ENCODE measurements at places on chromosomes 13 and 19.

DNA sequence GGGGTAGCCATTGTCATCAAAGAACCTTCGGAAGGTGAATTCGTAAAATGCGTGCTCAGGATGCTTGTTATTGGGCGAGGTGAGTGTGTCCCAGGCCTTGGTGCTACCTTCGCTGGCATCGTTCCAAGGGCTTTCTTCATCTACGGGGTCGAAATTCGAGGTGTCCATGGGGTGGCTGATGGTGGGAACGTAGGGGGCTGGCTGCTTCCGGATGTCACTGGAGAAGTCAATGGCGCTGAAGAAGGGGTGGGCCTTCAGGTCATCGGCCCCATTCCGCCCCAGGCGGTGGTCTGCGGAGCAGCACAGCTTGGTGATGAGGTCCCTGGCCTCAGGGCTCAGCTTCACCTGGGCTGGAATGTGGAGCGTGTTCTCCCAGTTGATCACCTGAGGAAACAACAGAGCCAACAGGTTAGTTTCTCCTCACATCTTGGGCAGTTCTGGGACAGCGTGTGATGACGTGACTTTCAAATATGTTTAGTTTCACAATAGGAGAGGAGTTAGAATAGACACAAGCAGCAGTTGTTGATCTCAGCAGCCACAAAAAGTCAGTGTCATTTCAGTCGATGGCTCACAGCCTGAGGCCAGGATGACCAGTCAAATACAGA is 72.5 kb upstream of the XPO4 start:
- DNase-seq, result no peak

- DNase-seq, result no peak
These were observed 8.7 kb downstream of the CEACAM4 start for GRCh38 chr19:41617941-41618730.

GRCh38 chr19:49807058-49807903 is 5.8 kb downstream of the FUZ start:
- no peak for DNase-seq

DNA sequence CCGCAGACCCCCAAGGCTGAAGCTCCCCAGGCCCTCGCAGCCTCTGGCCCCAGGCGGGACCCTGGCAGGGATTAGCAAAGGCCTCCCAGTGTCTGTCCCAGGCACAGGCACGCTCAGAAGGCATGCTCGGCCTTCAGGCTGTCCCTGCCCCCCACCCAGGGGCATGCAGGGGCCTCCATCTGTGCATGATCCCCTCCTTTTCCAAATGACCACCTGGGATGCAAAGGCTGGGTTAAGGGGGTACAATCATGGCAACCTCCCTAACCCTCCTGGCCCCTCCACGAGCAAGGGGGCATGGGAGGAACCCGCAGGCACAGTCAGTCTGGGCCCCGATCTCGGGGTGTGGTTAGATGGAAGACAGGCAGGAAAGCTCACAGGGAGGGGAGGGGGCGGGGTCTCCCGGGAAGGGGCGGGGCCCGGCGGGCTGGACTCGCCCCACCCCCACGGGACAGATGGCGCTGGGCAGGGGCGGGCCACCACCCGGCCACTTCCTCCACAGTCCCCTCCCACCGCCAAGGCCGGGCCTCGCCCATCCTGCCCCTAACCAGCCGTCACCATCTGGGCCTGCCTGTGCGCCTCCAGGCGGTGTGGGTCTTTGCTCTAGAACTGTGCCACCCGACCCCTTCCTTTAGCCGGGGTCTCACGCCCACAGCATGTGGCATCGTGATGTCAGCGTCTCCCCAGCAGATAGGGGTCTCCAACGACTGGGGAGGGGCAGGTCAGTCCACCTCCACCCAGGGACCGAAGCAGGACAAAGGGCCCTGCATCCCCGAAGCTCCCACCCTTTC is 7.0 kb upstream of the REXO1 start:
- no peak for DNase-seq

DNA sequence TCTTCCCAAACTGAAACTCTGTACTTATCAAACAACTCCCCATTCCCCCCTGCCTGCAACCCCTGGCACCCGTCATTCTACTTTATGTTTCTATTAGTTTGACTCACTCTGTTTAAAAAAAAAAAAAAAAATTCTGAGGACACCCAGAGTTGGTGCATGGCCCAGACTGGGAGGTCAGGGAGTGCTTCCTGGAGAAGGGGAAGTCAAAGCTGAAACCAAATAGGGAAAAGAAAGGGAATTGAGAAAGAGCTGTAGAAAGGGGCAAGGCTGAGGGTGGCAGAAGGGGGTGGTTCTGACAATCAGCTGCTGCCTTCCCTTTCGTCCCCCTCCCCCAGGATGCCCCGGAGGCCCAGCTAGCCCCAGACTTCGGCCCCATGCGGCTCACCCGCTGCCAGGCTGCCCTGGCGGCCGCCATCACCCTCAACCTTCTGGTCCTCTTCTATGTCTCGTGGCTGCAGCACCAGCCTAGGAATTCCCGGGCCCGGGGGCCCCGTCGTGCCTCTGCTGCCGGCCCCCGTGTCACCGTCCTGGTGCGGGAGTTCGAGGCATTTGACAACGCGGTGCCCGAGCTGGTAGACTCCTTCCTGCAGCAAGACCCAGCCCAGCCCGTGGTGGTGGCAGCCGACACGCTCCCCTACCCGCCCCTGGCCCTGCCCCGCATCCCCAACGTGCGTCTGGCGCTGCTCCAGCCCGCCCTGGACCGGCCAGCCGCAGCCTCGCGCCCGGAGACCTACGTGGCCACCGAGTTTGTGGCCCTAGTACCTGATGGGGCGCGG is 9.0 kb upstream of the STRN4 start:
- no peak for DNase-seq

DNA sequence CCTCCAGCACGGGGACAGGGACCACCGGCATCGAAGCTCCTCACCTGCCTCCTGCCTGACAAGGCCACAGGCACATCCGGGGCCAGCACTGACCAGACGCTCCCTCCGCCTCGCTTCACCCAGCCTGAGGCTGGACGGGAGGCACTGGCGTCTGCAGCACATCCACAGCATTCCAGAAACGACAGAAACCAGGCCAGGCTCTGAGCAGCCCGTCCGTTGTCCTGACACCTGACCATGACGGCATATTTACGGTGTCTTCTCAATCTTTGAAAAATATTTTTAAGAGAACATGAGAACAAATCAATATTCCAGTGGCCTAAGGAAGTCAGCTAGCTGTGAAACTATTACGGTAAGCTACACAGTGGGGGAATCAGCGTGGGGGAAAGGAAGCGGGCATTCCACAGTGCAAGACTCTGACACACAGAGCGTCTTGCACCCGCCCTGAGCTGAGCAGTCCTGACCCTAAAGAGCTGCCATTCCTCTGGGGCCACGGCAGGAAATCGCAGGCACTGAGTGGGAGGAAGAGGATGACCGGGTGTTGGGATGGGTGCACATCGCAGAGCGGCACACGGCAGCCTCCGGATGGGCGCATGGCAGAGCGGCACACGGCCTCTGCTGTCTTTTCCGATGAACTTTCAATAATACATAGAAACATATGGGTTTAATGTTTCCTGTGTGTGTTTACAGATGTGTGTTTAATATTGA is 26.8 kb downstream of the RASA3 start:
- DNase-seq, result no peak

GRCh38 chr13:114130131-114130836 is 2.1 kb downstream of the RASA3 start:
- DNase-seq, result no peak

DNA sequence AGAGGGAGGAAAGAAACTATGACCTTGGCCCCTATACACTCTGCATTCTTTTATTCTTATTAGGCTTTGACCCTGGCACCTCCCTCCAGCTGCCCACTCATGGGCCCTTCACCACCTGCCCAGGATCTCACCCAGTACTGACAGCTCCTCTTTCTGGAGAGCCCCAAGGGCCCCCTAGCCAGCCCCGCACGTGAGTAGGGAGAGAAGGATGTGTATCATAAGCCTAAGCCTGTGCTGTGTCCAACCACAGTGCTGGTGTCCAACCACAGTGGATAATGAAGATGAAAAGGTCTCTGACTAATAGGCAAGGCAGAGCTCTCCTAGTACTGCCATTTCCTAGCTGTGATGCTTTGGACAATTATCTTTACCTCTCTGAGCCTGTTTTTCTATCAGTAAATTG is 4.2 kb downstream of the DMRTC2 start:
- DNase-seq, result no peak

DNA sequence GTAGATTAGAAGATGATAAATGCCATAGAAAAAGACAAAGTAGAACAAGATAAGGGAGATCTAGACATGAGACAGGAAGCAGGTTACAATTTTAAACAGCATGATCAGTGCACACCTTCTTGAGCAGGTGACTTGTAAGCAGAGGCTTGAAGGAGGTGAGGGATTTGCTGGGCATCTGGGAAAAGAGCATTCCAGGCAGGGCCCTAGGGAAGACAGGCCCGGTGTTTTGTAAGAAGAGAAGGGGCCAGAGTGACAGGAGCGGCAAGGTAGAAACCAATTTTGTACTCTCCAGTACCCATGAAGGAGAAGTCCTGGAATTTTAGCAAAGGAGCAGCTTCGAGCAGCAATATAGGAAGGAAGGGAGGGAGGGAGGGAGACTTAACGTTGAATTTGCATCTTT is 296.5 kb downstream of the MZT1 start:
- no peak for DNase-seq

Measured in cortex of kidney (tissue), 1 donor.